Endothelial cell of umbilical vein (primary cell): ENCODE measurements at places on chromosomes 6 and 20. TPM values are rescaled to one million over a fixed set of nuclear protein-coding genes. Genes with fewer than 3 reads are reported as not detected.

- H3K36me3 ChIP-seq = no peaks in the 10 kb centered on the region
- no peak overlapping the region for H3K4me3 ChIP-seq
- no peaks in the 10 kb centered on the region for H3K4me1 ChIP-seq
- H3K27ac ChIP-seq = no peak overlapping the region
Observed at GRCh38 chr6:163862701-163863100, 448.2 kb downstream of the QKI start.

GRCh38 chr6:126204126-126204525 is 135.8 kb upstream of the CENPW start:
- H3K27ac ChIP-seq = no peak overlapping the region
- no peak for DNase-seq
- H3K4me1 ChIP-seq = no peaks in the 10 kb centered on the region
- H3K27me3 ChIP-seq = no peaks in the 10 kb centered on the region
- H3K4me3 ChIP-seq = no peak overlapping the region
- no peaks in the 10 kb centered on the region for H3K36me3 ChIP-seq

CCN6 gene
- polyA plus RNA-seq = not detected in 2 replicates

- peak; percentile 30 for DNase-seq
- no peak overlapping the region for H3K27ac ChIP-seq
- no peaks in the 10 kb centered on the region for H3K36me3 ChIP-seq
- peaks cover 10% of the 10 kb centered on the region for H3K4me1 ChIP-seq
- H3K4me3 ChIP-seq = peak overlapping the region; percentile 89
Observed at GRCh38 chr6:119348748-119349360, 707 bp downstream of the MAN1A1 start.
